Activated T-helper 9 cell treated with anti-CD3 and anti-CD28 coated beads, Interleukin-2, amount 50 U/mL, for 16 hours (primary cell): ENCODE measurements at places on chromosomes 3 and 15.
A peak's percentile ranks its signal among the peaks of the same experiment; 100 is the strongest.

GRCh38 chr3:152123457-152123856, 145.3 kb upstream of the MBNL1 start:
- DNase-seq, result no peak

DNA sequence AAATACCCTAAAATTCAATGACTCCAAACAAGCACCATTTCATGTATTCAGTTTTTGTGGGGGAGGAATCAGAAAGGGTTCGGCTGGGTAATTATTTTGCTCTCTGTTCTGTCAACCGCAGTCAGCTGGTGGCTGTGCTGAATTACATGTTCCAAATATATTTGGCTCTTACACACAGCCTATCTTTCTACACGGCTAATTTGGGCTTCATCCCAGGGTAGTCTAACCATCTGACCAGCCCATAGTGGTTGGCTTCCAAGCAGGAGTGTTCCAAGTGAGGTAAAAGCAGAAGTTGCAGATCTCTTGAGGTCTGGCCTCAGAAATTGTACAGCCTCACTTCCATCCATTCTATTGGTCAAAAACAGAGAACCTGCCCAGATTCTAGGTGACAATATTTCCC, 760.8 kb upstream of the SEMA6D start:
- no peak for DNase-seq

- peak; percentile 81 for DNase-seq
Measured at GRCh38 chr15:65049418-65049840, 4.2 kb downstream of the SLC51B start.

DNA sequence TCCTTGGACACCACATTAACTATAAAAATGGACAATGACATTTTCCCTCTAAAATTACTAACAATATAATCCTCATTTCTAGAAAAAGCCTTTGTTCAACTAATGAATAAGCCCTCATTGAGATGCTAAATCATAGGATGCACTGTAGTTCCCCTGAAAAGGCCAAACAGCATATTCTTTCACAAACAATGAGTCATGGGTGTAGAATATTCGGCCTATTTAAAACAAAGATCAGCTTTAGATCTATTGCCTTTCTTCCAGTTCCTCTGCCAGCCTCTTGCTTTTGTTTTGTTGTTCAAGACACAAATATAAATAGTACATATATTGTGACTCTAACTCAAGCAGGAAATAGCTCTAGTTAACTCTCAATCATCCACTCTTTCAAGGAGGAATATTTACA, 82.5 kb downstream of the ADAM10 start:
- no peak for DNase-seq

- no peak for DNase-seq
Measured at GRCh38 chr3:197338586-197338985, 40.2 kb upstream of the DLG1 start.

DNA sequence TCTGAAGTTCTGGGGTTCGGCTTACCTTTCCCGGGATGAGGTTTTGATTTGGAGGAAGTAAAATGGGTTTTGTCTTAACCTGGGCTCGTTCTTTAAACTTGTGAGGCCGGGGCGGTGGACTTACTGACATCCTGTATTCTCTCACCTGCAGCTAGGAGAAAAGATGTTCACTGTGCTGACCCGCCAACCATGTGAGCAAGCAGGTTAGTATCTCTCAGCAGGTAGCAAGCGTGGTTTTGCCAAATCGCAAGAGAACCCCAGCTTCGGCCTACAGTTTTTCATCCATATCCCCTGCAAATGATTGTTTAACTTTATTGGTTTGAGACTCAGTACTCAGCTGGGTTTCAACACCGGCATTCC, 891 bp downstream of the ENTPD3 start:
- DNase-seq, result no peak

DNA sequence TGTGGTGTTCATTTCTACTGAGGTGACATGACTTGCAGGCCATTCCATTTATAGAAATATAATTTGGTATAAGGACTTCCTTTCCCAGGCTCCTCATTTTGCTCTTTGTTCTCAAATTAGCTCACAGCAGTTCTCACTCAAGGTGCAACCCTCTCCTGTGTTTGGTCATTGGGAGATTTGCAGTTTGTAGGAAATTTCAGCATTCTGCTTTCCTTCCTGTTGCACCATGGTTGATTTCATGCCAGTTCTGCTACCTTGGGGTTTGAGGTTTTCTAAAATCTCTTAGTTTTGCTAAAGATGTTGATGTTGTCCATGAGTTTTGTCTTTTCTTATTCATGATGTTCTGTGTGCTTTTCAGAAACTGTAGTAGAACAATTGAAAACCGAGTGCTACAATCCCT, 65.7 kb upstream of the PROK2 start:
- no peak for DNase-seq

DNA sequence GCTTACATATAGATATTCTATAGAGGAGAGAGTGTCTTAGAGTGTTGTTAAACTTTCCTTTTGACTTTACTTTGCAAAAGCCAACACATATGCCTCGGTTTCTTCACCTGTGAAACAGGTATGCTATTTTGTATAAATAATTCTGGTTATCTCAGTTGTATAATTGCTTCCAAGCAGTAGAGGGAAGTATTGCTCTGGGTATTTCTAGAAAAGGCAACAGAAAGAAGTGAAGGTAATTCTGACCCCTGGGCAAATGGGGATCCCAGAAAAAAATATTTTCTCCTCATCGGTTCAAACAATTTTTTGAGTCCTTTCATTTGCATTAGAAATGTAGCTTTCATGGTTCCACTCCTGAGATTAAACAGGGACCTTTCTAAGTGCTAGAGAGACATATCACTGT, 216.5 kb upstream of the SEMA6D start:
- no peak for DNase-seq

DNA sequence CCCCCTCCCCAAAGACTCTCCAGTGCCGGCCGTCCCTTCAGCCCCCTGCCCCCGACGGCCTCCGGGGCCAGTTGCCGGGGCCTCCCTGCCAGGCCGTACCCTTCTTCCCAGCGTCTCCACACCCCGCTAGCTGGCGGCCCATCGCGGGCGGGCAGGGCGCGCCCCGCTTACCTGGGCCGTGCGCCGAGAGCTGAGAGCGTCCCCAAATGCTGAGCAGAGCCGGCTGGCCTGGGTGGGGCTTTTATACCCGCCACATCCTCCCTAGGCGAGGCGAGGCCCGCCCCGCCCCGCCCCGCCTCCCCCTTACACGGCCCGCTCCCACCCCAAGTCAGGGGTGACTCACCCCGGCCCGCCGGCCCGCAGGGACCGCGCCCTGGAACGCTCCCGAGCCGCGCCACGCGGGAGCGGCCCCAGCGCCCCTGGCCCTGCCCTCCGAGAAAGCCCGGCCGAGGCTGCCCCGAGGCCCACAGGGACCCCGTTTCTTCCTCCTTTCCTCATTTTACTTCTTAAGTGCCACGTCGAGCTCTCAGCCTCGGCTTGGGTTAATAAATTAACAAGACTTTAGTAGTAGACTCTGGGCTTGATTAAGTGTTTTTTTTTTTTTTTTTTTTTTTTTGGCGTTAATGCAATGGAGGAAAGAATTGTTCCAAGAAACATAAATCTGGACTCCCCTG, at the start of gene ANXA2:
ANXA2 (minus strand) TSS at position 215 of the 674 bp plus-strand sequence. CDS start 11,911 bp downstream, outside the sequence.
- DNase-seq, result peak; percentile 77
